ENCODE measurements at places on chromosomes 16 and 17.

- no peak for DNase-seq
Observed at GRCh38 chr17:73991260-73991659, 212.2 kb upstream of the RPL38 start.

DNA sequence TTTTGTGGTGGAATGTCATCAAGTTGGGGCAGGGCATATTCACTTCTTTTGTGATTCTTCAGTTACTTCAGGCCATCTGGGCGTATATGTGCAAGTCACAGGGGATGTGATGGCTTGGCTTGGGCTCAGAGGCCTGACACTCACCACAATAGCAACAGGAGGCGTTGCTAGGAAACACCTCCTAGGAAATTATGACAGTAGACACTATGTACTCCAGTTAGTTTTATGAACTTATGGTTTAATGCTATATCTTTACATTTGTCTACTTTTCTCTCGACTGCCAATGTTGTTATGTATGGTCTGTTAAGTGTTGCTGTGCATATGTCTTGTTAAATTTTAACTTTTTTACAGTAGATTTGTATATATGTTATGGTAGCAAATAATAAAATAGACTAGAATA is 788.7 kb upstream of the GOT2 start:
- DNase-seq: no peak

- DNase-seq: no peak
Observed at GRCh38 chr16:49910541-49911071, 54.7 kb upstream of the ZNF423 start.

DNA sequence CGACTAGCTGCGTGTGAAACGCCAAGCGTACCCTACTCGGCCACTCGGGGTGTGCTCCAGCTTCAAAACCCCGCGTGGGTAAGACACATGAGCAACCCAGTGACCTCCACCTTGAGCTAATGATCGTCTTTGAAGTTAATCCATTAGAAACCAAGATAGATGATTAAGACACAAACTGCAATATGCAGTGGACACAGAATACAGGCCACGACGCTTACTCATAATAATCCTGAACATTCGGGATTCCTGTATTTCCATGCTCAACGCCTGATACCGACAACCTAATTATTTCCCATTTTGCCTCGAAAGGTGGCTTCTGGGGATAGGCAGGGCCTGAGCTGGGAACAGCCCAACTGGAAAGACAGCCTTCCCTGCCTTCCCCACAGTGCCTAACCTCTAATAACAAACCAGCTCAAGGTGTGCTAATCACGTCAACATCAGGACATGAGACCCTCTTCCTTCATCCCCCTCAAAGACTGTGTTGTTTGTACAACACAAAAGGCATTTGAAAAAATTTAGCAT is 504 bp upstream of the COPRS start:
- DNase-seq: no peak

GRCh38 chr16:88045820-88046303 is 94.6 kb downstream of the BANP start:
- no peak for DNase-seq

GRCh38 chr16:70594569-70594968 is 51.8 kb upstream of the IL34 start:
- DNase-seq: peak; percentile 42

DNA sequence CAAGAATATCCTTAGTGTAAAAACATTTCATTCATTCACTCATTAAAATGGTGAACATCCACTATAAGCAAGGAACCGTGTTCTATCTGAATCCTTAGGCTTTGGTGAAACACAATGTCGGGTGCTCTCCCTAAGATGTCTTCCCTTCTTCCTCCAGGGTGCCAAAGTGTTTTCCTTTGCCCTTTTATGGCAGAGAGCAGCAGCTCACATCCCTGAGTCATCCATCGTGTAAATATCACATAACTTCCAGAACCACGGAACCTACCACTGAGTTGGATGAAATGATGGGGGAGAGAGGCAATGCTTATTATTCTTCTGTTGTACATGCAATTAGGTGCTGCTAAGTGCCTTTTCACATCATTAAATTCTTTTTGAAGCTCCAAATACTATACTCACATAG is 50.2 kb downstream of the DNAH3 start:
- DNase-seq: peak; percentile 64

DNA sequence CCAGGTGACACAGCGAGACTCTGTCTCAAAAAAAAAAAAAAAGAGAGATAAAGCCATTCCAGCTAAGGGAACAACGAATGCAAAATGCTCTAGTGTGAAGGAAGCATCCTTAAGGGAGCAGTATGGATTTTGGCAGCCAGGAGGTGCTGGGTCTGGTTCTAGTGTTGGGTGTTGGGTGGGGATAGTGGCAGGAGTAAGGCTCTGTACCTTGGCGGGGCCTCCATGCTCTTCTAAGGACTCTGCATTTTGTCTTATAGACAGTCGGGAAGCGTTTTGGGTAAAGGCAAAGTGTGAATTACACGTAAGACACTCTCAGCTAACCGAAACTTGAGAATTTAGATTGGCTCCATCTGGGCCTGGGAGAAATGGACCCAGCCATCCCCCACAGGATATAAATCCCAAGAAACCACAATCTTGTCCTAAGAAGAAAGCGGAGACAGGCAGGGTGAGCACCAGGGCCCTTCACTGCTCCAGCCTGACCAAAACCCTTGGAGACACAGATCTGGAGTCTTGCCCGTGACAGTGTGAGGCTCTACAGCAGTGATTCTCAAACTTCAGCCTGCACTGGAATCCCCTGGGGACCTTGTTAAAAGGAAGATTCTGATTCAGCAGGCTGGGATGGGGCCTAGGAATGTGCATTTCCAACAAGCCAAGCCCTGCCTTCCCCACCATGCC is 33.1 kb upstream of the PHB1 start:
- DNase-seq: no peak

- no peak for DNase-seq
Observed at GRCh38 chr17:76879691-76880090, 11.5 kb downstream of the MGAT5B start.

DNA sequence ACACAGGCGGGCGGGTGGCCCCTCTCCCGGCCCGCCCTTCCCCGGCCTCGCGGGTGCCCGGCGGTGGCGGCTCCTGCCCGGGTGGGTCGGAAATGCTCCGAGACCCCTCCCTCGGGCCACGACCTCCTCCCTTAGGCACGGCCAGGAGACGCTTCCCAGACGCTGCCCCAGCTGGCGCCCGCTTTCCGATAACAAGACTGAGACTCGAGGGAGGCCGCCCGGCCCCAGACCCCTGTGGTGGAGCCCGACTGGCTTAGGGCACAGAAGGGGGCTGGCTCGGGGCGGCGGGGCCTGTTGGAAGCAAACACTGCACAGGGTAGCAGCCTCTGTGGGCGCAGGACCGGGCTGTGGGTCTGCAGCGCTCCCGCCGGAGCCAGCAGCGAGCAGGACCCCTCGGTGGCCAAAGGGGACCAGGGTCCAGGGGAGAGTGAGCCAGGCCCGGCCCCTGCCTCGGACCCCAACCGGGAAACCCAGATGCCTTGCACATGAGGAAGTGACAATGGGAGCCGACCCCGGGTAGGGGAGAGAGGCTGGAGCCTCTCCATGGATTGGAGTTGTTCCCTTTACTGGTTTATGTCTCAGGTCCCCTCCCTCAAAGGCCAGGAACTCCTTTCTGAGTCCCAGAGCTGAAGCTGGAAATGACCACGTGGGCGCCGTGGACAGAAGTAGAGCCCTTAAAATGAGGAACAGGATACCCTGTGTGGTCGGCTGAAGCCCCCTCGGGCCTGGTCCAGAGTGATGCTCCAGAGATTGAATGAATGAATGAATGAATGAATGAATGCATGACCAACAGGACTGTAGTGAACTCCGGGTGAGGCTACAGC is 19.8 kb upstream of the ADCY7 start:
- DNase-seq: no peak

DNA sequence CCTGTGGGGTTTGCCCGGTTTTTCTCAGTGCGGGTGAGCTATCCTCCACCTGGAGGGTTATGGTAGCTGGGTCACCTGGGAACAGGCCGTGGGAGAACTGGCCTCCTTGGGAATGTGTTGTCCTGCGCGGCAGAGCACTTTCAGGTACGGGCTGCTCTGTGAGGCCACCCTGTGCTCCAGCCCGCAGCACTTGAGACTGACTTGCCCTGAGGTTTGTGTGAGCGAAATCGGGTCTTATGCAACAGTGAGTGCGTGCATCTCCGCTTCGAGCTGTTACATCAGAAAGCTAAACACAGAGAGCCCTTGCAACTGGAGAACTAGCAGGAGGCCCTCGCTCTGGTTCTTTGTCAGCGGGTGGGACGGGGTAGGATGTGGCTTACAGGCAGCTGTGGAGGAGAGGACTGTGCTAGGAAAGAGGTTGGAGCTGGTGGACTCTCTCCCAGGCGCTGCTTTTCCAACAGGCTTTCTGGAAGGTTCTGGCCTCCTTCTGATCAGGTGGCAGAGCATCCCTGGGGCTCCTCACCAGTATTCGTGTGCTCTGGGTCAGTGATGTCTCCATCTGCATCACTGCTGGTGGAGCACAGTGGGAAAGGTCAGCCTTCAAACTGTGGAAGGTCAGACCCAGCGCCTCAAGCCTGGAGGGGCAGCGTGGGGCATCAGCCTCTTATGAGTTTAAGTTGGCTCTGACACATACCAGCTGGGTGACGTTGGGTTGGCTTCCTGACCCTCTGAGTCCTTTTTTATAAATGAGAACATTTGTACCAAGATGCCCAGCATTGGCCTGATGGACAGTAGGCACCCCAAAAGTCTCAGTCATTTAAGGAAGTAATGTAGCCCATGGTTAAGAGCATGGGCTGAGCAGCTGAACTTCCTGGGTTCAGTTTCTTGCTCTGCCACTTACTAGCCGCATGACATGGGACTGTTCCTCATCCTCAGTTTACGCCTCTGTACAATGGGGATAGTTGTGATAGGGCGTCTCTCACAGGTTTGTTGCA is 76.3 kb downstream of the KSR1 start:
- peak; percentile 42 for DNase-seq

GRCh38 chr16:27244363-27244755 is 24.2 kb downstream of the NSMCE1 start:
- no peak for DNase-seq

DNA sequence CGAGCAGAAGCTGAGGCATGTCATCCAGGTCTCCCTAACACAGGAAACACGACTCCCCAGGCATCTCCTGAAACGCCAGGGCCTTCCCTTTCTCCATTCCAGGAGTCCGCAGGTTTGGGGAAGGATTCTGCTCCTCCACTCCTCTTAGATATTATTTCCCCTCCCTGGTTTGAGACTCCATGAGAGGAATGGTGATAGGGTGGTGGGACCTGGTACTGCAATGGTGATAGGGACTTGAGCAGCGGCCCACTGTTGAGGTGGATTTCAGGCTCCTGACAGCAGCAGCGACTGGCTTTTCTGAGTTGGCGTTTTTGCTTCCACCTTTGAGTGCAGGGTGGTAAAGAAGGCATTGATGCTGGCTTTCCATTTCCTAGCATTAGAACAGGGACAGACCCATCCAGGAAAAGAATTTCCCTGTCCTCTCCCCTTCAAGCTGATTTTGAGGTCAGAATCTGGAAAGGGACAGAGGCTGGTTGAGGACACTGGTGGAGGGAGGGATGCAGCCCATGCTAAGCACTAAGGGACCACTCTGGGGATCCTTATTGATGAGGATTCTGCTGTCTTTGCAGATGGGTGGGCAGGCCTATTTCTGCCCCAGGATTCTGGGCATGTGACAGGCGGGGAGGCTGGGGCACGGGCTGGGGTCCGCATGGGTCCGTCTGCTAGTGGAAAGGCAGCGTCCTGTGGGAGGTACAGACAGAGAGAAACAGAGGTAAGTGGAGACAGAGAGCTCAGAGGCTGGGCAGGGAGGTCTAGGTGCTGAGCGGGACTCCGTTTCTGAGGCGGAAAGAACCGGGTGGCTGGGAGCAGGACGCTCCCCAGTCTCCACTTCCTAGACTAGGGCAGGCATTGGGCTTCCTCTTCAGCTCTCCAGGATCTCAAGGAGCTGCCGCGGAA is 1.3 kb upstream of the TBX4 start:
- no peak for DNase-seq
